ENCODE measurements at places on chromosomes 4 and X.

GRCh38 chrX:13764281-13764680 lies 29.7 kb downstream of the OFD1 start:
- no peak for DNase-seq

DNA sequence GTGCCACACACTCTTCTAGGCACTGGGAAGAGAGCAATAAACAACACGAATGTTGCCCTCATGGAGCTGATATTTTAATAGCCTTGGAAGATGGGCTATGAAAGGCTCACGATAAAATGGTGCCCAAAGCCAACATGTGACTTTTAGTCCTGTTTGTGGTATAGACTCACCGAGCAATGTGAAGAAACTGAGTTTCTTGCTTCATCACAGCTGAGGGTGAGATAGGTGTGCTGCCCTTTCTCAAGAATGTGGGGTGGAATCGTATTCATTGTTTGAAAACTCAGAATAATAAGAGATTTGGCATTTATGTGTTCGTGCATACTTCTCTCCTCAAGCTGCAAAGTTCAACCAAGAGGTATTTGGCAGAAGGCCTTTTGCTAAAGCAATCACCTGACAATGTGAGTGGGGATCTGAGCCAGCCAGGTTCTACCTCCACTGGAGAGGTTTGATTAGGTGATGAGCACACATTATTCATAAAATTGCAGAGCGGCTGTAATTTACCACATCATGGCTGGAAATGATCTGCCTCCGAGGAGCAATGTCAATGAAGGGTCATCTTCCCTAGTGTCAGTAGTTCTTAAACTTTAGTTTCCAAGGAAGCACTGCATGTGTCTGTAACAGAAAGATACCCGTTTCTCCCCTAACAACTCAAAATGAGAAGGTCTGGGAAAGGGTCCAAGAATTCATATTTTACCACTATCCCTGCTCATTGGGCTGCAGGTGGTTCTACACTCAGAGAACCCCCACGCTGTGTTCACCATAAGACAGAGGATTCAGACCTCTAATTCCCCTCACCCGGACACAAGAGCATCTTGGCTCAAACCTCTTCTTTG lies 41.9 kb upstream of the CBR4 start:
- no peak for DNase-seq

- no peak for DNase-seq
Observed at GRCh38 chrX:130402208-130402684, 459 bp downstream of the RBMX2 start.

DNA sequence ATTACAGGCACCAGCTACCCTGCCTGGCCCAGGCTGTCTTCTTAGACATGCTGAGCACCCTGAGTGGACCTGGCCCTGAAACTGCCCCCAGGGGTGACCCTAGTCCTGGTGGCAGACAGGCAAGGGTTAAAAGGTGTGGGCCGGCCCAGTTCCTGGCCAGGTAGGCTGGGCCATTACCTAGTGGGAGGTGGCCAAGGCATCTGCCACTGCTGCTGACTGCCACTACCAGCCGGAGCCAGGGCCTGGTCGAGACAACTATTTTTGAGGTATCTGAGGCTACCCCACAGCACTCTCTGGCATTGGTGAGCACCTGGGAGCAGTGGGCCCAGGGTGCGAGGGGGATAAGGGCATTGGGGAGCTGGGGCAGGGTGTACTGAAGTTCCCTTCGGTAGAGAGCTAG lies at the start of gene CCDC120:
TSS of gene CCDC120 (plus strand) at position 206 of the 400 bp plus-strand sequence. CDS start 3,043 bp downstream, outside the sequence.
- no peak for DNase-seq

DNA sequence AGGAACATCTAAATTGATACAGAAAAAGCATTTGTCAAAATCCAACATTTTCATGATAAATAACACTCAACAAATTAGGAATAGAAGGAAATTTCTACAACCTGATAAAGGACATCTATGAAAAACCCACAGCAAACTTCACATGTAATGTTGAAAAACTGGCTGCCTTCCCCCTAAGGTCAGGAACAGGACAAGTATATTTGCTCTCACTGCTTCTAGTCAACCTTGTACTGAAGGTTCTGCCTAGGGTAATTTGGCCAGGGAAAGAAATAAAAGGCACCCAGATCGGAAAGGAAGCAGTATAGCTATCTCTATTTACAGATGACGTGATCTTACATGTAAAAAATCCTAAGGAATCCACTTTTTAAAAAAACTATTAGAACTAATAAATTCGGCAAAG lies 97.1 kb upstream of the USP9X start:
- no peak for DNase-seq

GRCh38 chrX:105168577-105168976 lies 51.9 kb downstream of the TEX13A start:
- DNase-seq: no peak

DNA sequence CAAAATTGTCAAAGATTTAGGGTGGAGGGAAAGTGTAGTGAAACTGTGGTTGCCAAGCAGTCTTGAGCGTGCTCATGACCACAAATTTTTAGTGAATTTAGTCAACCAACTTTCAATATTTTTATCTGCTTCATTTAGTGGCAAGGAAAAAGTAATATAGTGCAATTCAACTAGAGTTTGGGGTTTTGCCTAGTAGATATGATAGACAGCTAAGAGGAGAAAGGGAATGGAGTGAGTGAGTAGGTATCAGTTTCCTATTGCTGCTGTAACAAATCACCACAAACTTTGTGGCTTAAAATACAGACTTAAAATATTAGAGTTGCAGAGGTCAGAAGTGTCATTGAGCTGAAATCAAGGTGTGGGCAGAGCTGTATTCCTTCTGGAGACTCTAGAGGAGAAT lies 3.7 kb upstream of the CT47C1 start:
- DNase-seq: no peak

DNA sequence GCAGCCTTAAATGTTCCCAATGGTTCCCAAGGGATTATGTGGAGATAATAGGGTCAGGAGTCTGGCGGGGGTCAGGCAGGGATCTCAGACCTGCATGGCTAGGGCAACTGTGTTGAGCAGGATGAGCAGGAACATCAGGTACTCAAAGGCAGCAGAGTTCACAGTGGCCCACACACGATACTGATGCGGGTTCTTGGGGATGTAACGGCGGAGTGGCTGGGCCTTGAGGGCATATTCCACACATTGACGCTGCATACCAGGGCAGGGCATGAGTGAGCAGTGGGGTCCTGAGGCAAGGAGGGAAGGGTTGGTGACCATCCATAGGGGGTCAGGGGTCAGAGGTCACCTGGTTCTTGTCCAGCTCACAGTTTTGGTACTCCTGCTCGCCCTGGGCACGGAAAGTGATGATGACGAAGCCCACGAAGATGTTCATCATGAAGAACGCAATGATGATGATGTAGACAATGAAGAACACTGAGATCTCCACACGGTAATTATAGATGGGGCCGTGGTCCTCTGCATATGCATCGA lies 15.1 kb upstream of the SYP start:
- no peak for DNase-seq

- DNase-seq: no peak
Observed at GRCh38 chrX:111151764-111152163, 55.8 kb downstream of the PAK3 start.

DNA sequence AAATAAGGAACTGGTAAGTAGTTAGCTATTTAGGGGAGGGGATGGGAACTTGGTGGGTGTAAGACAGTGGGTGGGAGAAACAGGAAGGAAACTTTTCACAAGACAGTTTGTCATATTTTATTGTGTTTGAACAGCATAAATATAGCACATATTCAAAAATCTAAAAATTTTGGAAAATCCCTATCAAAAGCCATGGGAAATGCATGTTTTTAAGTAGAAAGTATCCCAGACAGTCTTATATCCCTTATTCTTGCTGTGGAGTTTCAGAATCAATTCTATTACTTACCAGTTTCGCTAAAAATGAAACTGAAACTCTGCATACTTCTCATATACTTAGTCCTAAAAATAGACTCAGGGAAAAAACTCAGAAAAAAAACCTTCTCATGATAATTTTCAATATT lies 22.3 kb upstream of the RASGEF1B start:
- DNase-seq: no peak

- peak; percentile 55 for DNase-seq
Observed at GRCh38 chr4:151117371-151117962, 18.0 kb downstream of the RPS3A start.

DNA sequence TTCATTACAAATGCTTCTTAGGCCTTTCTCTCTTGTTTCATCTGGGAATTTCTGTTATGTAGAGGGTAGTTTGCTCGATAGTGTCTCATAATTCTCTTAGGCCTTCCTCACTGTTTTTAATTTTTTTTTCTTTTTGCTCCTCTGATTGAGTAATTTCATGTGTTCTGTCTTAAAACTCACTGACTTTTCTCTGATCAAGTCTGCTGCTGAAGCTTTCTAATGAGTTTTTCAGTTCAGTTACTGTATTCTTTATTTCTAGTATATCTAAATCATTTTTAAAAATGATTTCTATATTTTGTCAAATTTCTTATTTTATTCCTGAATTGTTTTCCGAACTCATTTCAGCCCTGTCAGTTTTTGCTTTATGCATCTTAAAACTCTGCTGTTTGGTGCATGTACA lies 228.0 kb downstream of the MID1IP1 start:
- DNase-seq: no peak

- no peak for DNase-seq
Observed at GRCh38 chr4:120771907-120772306, 150.6 kb downstream of the PRDM5 start.

DNA sequence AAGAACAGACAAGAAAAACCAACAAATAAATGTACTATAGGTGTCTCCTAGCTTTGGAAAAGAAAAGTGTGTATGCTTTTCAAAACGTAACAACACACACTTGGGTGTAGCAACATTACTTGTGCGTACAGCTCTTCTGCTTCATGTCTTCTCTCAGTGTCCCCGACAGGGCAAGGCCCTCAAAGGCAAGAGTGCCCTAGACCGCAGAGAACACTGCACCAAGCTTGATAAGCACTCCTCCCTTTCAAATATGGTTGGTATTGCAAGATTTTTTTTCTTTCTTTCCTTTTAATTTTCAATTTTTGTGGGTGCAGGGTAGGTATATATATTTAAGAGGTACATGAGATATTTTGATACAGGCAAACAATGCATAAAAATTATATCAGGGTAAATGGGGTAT lies 106.8 kb downstream of the EIF4E start:
- no peak for DNase-seq

DNA sequence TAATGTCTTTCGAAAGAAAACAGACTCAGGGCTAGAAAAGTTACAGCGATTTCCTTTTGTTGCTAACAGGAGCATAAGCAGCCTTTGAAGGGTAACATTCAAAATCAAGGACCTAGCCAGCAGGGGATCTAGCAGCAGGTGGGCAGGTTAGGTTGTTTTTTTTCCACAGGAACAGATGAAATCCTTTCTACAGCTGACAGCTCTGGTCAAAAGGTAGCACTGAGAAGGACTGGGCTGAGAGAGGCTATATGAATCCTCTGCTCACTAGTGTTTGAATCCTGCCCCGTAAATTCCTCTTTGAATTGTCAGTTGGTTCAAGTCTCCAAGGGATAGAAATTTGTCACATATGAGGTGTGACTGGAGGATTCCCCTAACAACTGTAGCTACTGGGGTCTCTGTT lies 188.2 kb downstream of the SH2D1A start:
- DNase-seq: no peak

DNA sequence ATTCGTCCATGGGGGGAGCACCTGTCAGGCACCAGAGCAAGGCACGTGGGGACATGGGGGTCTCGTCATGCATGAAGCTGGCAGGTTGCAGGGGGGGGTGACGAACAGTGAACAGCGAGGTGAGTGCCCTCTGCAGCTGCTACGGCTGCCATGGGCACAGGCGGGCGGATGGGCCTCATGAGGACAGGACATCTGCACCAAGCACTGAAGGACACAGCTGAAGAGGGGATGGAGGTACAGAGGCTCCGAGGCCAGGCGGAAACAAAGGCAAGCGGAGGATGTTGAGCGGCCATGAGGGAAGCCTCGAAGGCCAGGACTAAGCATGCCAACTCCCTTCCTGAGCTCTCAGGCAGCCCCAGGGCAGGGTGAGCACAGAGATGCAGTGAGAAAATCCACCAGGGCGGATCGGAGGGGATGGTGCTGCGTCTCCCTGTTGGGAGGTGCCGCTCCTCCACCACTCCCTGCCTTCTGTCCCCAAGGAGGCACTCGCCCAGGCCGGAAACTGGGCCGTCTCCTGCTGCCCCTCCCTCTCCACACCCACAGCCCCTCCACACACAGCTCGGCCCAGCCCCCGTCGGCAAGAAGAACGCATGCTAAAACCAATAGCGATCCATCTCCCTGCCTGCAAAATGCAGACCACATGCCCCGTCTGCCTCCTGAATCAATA lies 24.6 kb downstream of the ABLIM2 start:
- DNase-seq: no peak

- DNase-seq: no peak
Observed at GRCh38 chr4:6267573-6267972, 2.1 kb upstream of the WFS1 start.

- no peak for DNase-seq
Observed at GRCh38 chrX:3567686-3568085, 145.8 kb downstream of the PRKX start.

GRCh38 chr4:128461291-128462102 lies 173.9 kb upstream of the PGRMC2 start:
- no peak for DNase-seq

DNA sequence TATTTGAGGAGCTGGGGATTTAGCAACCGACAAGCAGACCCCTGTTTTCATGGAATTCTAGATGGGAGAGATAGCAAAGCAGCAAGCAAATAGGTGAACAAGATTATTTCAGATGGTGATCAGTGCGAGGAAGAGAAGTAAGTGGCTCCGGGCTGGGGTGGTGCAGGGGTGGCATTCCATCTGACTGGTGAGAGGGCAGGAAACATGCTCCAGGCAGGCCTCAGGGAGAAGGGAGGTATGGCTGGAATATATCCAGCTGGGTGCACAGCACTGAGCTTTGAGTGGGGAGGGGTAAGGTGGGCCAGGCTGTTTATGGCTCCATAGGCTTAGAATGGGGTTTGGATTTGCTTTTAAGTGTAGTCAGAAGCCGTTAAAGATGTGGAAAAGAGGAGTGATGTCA lies 21.2 kb downstream of the PTTG2 start:
- no peak for DNase-seq

DNA sequence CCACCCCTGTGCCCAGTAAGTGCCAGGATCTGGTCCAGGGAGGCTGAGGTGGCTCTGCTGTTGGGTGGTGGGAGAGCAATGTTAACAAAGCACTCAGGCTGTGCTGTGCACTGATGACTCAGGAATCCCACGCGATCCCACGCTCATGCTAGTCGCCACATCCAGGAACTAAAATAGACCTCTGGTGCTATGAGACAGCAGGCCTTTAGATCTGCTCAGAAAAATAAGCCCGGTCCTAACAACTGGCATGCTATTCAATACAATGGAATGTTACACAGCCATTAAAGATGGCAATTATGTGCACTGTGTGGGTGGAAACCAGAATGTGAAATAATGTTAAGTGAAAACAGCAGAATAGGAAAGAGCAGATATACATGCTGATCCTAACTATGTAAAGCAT lies 26.0 kb downstream of the ARL13A start:
- no peak for DNase-seq

DNA sequence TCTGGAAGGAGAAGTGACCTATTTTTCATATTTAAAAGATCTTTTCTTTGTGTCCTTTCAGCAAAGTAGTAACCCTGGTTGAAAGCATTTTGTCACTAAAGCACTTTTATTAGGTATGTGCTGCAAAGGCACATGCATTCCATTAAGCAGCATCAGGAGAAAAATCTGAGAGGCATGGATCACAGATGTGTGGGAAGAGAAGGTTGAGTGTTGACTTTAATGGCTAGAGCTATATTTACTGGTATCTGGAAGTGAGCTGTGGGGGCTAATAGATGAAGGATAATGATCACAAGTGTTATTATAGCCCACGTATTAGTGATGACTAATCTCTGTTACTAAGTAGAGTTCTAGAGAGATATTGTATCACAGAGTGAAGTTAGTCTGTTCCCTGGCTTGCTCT lies 1520.7 kb downstream of the ARAP2 start:
- DNase-seq: no peak

All from aorta (tissue), 5 donors.